GM12891 (cell line): ENCODE measurements at places on chromosomes 1 and 21.

GRCh38 chr1:179856296-179856695 lies 21.3 kb downstream of the TOR1AIP2 start:
- no peak for DNase-seq

- no peak for DNase-seq
These were observed 45.1 kb downstream of the BCL9 start for GRCh38 chr1:147586414-147586813.

- no peak for DNase-seq
These were observed 59.4 kb downstream of the CAPN9 start for GRCh38 chr1:230806552-230806951.

DNA sequence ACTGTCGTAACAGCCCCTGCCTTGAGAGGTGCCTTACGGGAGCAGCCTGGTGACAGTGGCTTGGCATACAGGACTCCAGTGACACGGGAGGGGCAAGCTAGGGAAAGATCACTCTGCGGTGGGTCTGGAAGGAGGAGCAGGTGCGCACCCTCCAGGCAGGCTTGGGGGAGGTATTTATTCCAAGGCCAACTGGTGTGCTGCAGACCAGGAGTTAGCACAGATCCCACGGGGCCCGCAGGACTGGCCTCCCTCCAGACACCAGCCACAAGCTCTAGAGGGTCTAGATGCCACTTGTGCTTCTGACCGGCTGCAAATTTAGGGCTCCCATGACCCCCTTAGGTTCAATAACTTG lies 22.1 kb downstream of the PSEN2 start:
- no peak for DNase-seq

DNA sequence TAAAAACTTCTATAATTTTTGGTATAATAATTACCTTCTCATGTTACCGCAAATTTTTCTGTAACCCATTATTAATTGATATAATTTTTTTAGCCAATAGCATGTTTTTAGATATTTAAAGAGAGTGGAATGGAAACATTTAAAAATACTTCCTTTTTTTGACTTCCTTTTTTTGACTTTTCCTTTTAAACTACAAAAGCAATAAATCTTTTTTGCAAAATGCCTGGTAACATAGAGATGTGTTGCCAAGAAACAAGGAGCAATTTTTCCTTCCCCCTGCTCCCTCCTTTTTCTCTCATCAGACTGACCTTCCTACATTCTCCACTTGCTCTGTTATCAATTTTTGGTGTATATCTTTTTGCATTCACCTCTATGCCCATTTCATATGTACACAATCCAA lies 666.2 kb downstream of the ADGRL2 start:
- no peak for DNase-seq

DNA sequence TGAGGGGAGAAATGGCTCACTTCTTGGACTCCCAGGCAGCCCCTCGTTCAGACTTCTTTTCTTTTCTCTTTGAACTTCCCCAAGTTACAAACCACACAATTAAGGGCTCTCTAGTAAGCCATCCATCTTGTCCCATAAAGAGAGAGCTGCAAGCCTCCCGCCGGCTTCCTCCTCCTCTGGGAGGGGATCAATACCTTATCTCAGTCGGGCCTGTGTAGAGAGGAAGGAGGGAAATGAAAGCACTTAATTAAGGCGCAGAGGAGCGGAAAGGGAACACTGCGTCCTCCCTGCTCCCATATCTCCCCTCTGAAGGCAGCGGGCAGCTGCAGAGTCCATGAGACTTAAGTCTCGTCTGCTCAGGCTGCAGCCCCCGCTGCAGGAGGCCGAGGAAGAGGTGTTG lies 112.6 kb upstream of the CSF3R start:
- DNase-seq, result no peak

DNA sequence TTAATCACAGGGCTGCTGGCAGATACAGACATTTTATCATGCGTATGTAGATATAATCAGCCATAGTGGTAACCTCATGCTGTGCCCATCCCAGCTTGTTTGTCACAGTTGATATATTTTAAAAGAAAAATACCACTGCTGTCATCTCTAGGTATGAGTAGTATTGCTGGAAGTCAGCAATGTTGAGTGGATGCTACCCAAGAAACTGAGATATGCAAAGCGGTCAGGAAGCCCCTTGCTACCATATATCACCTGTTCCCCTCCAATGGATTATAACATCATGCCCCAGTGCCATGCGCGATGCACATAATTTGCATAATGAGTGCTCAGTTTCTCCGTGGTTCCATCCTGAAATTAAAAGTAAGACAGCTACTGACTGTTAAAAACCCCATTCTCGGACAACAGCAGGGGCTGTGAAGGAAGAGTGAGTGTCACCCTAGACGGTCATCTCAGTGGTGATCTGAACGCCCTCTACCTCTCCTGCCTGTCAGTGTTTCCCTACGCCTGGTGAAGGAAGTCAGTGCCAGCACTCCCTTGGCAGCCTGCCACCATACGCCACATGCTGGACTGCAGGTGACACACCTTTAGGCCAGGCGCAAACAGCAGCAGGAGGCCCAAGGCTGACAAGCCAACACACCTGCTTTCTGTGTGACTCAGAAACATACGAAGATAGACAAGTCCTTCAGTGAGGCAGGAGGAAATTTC lies 2.7 kb downstream of the IL10RB start:
- peak; percentile 44 for DNase-seq

- no peak for DNase-seq
These were observed 25.3 kb downstream of the BRINP3 start for GRCh38 chr1:190452272-190452848.

GRCh38 chr1:61370913-61371279 lies 288.5 kb downstream of the NFIA start:
- DNase-seq, result no peak

DNA sequence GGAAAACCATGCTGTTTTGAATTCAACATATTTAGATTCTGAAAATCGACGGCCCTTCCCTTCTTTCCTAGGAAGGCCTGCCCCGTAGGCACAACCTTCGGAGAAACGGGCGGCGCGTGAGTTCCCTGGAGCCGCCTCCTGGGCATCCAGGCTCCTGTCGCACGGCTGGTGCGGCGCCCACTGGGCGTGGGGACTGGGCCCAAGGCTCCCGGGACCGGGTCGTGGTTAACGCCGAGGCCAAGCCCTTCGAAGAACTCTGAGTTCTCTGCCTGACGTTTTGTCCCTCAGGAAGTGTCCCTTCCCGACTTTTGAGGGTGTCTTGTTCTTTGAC lies 19.2 kb upstream of the TBX15 start:
- no peak for DNase-seq

- no peak for DNase-seq
These were observed 36.3 kb downstream of the GPR161 start for GRCh38 chr1:168100315-168101002.

DNA sequence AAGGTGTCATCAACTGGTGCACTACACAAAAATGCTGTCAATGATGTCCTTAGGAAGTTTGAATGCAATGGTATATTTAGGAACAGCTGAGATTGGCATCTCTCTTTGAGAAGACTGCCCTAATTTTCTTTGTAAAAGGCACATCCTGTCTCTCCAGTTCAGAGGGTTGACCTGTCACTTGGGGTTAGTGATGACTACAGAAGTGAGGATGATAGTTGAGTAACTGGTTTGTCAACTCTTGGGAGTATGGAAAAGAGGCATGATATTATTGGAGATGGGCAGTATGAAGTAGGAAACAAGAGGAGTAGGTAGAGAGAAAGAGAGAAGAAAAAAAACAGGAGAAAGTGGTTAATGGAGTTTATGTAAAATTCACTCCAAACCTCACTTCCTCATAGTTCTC lies 40.4 kb upstream of the PIGC start:
- no peak for DNase-seq

DNA sequence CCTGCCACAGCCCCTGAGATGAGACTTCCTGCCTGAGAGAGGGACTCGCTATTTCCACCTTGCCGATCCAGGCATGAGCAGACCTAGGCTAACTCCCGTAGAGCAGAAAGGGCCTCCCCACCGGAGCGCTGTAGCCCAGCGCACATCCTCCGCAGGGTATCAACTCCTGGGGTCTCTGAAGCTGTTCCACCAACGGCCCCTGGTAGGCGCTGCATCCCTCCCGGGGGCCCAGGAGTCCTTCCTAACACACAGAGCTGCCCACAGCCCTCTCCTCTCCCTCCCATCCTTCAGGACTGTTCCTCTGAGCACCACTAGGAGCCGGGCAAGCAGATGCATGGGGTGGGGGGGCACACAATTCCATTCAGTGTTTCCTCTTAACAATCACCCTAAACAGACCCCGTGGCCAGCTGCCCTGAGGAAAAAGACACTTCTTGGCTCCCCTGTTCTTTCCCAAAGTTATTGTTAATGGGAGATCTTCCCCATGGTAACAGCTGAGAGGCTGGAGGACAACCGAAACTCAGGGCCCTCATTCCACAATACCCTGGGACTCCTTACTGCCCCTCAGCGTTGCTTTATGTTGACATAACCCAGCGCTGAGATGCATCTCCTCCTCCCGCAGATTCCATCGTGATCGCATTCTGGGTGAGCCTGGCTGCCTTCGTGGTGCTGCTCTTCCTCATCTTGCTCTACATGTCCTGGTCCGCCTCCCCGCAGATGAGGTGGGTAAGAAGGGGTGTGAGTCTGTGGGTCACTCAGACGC lies 7.5 kb downstream of the MRAP start:
- DNase-seq, result no peak

DNA sequence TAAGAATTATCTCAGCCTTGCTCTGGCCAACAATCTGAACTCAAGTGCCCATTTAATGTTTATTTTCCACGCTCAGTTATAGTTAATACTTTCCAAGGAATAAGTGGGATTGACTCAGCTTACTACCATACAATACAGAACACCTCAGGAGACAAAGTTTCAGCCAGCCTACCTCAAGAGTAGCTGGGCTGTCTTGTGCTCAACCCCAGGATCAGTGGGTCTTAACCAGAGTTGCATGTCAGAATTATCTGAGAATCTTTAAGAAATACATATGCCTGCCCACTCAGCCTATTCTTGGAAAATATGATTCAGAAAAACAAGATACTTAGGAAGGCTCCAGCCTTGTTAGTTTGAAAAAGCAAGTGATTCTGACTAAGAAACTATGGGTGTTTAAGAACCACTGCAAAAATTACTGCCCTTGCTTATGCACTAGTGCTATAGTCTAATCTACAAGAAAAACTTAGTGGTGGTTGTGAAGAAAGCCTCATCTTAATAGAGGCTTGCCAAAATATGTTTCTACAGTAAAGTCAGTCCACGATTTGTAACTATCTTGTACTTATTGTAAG lies 20.4 kb downstream of the CDC7 start:
- DNase-seq, result no peak

GRCh38 chr1:215241451-215241850 lies 158.9 kb downstream of the KCNK2 start:
- no peak for DNase-seq

GRCh38 chr1:4978660-4979390 lies 324.4 kb downstream of the AJAP1 start:
- no peak for DNase-seq

DNA sequence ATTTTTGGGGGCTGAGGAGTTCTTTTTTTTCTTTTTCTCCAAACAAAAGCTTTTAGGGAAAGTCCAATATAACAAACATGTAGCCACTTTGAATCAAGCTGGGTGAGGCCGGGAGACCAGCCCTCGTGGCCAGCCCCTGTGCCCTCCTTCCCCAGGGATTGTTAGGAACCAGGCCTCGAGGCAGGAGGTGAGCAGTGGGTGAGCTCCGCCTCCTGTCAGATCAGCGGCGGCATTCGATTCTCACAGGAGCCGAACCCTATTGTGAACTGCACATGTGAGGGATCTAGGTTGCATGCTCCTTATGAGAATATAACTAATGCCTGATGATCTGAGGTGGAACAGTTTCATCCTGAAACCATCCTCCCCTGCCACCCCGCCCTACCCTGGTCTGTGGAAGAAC lies 41.8 kb upstream of the TTC22 start:
- no peak for DNase-seq

DNA sequence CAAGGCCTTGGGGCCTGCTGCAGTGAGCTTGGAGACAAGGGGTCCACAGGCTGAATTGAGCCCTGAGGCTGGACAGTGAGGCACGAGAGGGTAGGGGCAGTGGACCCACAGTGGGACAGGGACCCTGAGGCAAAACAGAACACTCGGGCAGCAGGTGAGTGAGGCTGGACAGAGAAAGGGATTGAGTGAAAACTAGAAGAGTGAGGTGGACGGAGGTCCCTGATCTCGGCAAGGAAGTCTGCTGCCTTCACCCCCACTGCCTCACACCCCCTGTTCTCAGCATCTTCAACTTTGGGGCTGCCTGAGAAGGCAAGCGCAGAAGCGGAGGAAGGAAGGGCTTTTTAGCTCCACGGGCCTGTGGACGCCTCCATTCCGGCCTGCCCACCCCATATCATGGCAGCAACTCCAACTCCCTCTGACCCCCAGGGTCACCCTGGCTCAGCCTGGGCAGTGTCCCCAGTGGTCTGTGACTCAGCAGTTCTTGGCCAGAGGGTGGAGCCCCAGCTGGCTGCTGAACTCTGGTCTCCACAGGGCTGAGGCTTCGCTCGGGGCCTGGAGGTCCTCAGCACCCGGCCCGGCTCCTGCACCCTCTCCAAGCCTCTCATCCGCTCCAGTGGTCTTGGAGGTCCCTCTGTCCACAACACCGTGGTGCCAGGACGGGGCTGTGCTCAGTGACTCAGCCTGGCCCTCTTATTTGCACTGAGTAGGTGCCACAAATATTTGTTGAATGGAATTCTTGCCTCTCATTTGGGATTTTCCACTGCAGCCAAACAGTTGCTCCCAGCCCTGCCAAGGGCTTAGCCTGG lies 60.0 kb upstream of the EPS8L3 start:
- no peak for DNase-seq

- no peak for DNase-seq
These were observed 170.7 kb downstream of the ST6GALNAC5 start for GRCh38 chr1:77038000-77038399.

DNA sequence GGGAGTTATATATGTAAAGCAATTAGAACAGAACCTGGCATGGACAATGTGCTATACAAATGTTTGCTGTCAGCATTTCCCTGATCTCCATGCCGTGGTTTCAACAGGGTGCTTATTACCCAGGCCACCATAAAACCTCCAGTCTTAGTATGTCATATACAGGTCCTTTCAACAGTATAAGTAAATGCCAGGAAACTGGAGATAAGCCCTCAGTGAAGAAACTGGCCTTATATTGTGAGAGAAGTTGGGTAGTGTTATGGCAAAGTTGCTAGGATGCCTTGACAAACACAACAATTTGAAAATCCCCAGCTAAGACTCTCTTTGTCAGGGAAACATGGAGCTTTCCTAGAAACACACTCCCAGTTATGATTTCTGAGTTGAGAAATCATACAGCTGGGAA lies 850.2 kb upstream of the ADAMTS5 start:
- no peak for DNase-seq

- no peak for DNase-seq
These were observed 336.4 kb downstream of the NTNG1 start for GRCh38 chr1:107477233-107477632.

GRCh38 chr1:112633628-112634027 lies 14.0 kb downstream of the CAPZA1 start:
- no peak for DNase-seq

GRCh38 chr1:110583505-110583904 lies 22.7 kb downstream of the KCNA2 start:
- no peak for DNase-seq
